Kidney (tissue), 22 donors: ENCODE measurements at places on chromosomes 5 and 9. TPM values are rescaled to one million over a fixed set of nuclear protein-coding genes. Genes with fewer than 3 reads are reported as not detected.

GOLGA1 gene
- polyA plus RNA-seq, result 6.2 TPM

ZNF782 gene
- 2.7 TPM for polyA plus RNA-seq

DNA sequence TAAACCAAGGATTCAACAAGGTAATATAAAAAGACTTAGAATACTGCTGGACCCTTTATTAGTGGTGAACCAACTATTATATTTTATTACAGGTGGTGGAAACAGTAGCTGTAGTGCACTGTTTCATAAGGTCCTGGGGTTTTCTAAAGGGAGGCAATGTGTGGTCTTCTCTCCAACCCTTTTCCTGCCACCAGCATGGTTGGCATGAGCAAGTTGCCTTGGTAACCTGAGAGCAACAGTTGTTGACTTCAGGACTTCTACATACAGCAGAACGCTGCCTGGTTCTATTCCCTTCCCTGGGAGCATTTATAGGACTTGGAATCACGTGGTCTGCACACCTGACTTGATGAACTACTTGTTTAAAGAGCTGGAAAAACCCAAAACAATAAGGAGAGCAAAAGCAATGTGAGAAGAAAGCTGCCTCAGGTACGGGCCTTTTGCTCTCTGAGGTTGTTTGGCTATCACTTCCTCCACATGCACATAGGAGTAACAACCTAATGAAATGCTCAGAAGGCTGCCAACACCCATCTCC is 81.1 kb upstream of the RAI14 start:
- DNase-seq, result peak; percentile 32
- H3K36me3 ChIP-seq, result no peaks in the 10 kb centered on the region
- no peaks in the 10 kb centered on the region for H3K4me1 ChIP-seq

DNA sequence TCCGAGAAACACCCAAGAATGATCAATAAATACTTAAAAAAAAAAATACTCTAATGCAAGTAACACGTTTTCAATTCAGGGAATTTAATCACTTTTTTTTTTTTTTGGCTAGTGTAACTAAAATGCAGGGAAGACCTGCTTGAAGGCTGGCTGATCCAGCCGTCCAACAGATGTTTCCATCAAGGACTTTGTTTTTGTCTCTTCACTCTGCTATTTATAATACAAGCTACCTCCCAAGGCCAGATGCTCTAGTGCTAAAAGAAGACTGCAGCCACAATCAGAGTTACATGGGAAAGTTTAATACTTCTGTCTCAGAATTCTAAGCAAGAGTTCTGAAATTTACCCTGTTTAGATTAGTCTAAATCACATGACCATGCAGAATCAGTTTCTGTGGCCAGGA is 14.5 kb downstream of the TBCA start:
- H3K27me3 ChIP-seq, result no peaks in the 10 kb centered on the region
- H3K27ac ChIP-seq, result no peak overlapping the region
- DNase-seq, result no peak
- no peak overlapping the region for H3K4me3 ChIP-seq
- H3K4me1 ChIP-seq, result peaks cover 7% of the 10 kb centered on the region
